ENCODE measurements at places on chromosomes 12 and 14. TPM values are rescaled to one million over a fixed set of nuclear protein-coding genes. Genes with fewer than 3 reads are reported as not detected.

GRCh38 chr14:68762953-68763764, 29.7 kb downstream of the ZFP36L1 start:
- DNase-seq, result peak; percentile 53

- peak; percentile 73 for DNase-seq
Measured at GRCh38 chr12:575948-576614, 87.2 kb downstream of the NINJ2 start.

DNA sequence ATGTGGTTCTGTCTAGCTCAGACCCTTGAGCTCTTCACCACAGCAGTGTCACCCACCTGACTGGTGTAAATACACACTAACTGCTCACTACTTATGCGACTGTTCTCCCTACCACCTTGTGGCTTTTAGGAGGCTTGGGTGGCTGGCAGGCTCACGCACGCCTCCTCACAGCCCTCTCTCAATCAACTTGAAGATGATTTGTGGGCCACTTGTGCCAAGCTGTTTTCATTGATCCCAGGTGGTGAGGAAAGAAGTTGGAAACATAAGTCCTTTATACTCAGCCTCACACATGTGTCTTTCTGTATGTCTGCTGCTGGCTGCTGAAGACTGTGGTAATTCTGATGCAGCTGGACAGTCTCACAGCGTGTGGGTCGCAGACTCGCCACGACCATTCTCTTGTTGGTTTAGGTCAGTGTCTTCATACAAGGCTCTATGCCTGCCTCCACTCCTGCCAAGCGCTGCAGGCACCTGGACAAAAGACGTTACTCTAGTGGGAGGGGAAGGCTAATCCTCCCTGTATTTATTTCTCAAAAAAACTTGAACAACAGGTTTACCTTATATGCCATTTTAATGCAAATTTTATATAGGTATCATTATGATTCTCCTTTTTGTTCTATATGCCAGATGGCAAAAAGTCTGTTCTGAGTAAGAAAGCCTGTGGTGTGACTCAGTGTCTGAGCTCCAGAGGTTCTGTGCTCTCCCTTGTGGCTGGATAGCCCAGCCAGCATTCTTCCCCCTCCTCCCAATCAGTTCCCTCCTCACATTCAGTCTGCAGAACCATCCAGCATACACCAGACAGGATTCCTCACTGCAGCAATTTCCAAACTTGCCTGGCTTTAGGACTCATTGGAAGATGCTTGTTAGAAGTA, 115.6 kb downstream of the DIP2B start:
- no peak for DNase-seq

GRCh38 chr14:50010752-50011151, 105.6 kb downstream of the VCPKMT start:
- DNase-seq, result no peak

- no peak for DNase-seq
Measured at GRCh38 chr12:75892731-75893408, 138.7 kb downstream of the PHLDA1 start.

GRCh38 chr14:68663385-68664076, 129.3 kb downstream of the ZFP36L1 start:
- no peak for DNase-seq

DNA sequence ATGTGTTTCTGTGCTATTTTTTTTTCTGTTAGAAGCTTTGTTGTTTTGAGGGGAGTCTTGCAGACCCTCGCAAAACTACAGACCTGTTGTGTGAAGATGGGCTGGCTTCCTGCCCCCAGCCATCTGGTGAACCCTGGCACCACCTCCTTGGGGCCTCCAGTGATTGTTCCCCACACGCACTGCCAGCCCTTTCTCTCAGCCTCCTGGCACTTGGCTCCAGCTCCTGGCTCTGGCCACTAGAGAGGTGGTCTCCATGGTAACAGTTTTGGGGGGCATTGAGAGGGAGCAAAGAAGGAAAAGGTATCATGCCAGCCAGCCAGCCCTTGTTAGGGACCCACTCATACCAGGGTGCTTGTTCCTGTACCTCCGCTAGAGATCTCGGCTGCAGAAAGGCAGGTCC, 176.4 kb upstream of the RPH3A start:
- no peak for DNase-seq

- DNase-seq, result no peak
Measured at GRCh38 chr12:104763168-104763805, 194.8 kb downstream of the SLC41A2 start.

GRCh38 chr12:105189293-105189692, 46.7 kb downstream of the APPL2 start:
- no peak for DNase-seq

- no peak for DNase-seq
Measured at GRCh38 chr14:56660677-56661389, 81.2 kb downstream of the TMEM260 start.

GRCh38 chr12:63149909-63150712, 890 bp downstream of the AVPR1A start:
- DNase-seq, result peak; percentile 2

DNA sequence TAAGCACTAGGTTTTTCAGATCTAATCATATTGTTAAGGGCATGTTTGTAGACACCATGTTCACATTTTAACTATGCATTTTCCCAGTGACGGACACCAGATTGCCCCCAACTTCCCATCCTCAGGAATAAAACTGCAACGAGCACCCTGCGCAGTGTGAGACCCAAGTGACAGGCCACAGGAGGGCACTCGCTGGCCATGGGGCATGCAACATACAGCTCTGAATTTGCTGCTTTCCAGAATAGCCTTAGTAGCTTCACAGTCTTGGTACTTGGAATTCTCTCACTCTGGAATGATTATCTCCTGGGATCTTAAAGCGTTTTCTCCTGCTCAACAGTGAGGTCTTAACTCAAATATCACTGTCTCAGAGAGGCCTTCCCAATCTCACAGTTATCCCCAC, 972 bp upstream of the DDX47 start:
- no peak for DNase-seq

GRCh38 chr12:104223712-104224111, 8.1 kb downstream of the TXNRD1 start:
- no peak for DNase-seq

DNA sequence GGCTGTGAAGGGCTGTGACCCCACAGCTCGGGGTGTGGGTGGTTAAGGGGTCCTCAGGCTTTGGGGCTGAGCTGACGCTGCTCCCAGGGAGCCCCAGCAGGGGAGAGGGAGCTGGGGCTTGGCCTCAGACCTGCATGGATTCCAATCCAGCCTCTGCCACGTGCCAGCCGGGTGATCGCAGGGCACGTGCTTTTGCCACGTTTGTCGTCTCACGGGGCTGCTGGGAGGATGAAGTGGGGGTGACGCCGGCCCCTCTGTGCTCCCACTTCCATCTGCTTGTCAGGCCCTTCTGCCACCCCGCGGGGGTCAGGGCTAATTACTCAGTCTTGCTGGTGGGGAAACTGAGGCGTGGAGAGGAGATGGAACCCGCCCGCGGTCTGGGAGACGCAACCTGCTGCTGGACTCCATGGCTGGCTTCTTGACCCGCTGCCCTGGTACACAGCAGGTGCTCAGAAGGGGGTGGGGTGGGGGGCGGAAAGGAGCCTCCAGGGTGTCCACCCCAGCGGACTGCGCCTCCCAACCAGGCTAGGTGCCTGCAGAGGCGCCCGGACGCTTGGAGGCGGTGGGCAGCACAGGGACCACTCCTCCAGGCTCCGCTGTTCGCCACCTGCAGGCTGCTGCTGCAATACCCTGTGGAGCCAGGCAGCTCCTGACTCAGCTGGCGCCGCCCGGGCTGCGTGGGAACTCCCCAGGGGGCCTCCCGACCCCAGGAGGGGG, 36.4 kb upstream of the PRIMA1 start:
- DNase-seq, result no peak

- DNase-seq, result no peak
Measured at GRCh38 chr14:51168215-51168613, 71.8 kb upstream of the TMX1 start.

DNA sequence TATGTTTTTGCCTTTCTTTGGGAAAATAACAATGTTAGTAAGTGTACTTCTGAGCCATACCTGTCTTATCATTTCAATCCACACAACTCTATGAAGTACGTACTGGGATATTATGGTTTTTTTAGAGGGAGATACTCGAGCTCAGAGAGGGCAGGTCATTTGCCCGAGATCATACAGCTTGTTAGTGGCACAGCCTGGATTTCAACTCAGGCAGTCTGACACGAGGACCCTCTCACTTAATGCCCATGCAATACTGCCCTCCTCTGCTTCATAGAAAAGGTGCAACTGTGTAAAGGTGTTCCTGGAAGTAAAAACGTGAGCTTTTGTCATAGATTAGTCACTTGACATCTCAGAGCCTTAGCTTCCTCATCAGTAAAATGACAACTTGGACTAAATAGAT, 128.0 kb downstream of the NDUFA12 start:
- peak; percentile 65 for DNase-seq

DNA sequence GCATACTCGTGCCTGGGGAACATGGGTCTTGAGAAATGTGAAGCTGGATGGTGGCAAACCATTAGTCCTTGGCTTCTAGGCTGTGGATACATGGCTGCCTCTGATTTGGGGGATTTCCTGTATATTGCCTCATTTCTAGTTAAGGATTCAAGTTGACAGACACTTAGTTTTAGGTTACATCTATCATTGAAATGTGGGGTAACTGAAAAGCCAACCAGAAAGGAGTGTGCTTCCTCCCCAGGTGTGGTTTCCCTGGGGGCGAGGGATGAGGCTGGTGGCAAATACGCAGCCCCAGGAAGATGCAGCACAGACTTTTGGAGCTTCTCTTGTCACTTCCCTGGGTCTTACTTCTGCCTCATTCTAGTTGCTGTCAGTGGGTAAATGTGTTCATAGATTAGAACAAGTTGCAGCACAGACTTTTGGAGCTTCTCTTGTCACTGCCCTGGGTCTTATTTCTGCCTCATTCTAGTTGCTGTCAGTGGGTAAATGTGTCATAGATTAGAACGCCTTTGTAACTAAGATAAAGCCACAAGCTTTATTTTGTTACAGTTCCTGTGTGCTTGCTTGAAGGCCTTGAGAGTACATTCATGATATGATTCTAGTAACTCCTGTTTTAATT, 85.1 kb downstream of the BORCS5 start:
- no peak for DNase-seq

PPFIA2 gene
- total RNA-seq, result not detected

SLCO1B3 gene
- not detected for total RNA-seq

LRRC10 gene
- not detected for total RNA-seq

SSTR1 gene
- total RNA-seq, result 0.33 TPM

SPX gene
- total RNA-seq, result 0.05 TPM

DIABLO gene
- total RNA-seq, result 83.0 TPM

SERPINA3 gene
- total RNA-seq, result 0.05 TPM

ABCB9 gene
- 8.5 TPM for total RNA-seq

FGD4 gene
- 63.8 TPM for total RNA-seq
